ENCODE measurements at places on chromosomes 1 and 21.

DNA sequence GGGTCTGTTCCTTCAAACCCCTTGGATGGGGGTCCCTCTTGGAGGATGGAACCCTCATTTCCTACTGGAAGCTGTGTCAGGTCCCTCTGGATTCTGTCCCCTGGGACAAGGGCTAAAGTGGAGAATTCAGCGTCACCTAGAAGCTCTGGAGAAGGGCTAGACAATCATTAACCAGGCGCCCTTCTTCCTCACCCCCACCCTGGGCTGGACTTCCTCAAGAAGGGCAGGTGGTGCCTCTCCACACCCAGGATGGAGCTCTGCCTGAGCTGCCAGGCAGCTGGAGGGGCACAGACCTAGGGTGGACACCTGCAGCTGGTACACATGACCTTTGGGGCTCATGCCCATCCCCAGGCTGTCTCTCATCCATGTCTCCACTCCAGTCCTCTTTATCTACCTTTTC lies 3.6 kb downstream of the CELF3 start:
- DNase-seq: no peak

- DNase-seq: no peak
Measured at GRCh38 chr21:39010629-39011404, 172.4 kb downstream of the PSMG1 start.

DNA sequence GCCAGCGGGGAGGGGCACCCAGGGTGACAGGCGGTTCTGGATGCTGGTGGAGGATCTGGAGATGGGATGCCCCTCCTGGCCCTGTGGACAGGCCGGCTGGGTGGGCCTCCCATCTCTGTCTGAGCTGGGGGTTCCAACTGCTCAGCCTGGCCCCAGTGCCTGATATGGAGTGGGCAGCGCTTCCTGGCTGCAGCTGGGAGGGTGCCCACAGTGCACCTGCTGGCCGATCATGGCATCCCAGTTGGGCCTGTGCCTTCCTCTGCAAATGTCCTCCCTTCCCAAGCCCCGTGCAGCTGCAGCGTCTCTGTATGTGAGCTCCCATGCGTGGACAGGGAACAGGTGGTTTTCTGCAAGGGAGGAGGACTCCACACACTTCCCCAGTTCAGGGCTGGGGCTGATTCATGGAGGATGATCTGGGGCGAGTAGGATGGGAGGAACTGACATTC lies 2.1 kb downstream of the PFKL start:
- DNase-seq: no peak

GRCh38 chr1:85935234-85935633 lies 221.3 kb downstream of the COL24A1 start:
- DNase-seq: no peak

GRCh38 chr21:29626801-29627470 lies 312.9 kb downstream of the GRIK1 start:
- no peak for DNase-seq

GRCh38 chr1:226034482-226034881 lies 28.0 kb upstream of the H3-3A start:
- DNase-seq: no peak

DNA sequence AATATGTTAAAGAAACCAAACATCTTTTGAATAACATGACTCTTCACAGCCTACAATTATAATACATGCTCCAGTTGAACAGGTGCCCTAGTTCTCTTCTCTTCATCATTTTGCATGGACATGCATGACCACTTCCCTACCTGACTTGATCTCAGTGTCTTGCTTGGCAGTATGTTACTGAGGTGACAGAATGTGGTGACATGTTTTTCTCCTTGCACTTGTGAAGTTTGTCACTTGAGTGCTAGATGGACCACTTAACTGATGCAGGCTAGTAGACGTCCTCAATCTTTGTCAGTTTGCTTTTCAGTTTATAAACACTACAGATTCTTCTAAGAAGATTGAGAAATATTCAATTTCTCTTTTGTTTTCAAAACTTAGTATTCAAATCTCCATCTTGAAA lies 10.1 kb upstream of the KRTAP13-2 start:
- no peak for DNase-seq

DNA sequence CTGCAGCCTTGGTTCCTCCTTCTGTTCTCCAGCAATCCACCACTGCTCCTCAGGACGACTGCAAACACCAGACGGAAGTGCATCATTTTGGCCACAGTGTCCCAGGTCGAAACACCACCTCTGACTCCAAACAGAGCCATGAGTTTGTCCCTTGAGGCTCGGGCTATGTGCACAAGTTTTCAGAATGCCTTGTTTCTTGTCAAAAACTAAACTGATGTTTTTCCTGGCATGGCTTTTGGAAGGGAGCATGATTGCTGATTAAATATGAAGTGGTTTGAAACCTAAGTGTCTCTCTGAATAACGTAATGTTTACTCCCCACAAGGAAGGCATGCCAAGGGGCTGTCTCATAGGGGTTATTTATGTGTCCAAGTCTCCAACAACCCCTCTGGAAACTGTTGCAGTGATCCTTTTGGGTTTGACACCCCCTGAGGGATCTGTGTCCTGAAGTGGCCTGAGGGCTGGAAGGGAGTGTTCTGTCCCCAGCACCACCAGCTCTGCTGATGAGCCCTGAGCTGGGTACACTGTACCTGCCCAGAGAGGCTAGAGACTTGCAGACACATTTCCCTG lies 132.7 kb downstream of the PLPP3 start:
- DNase-seq: no peak

DNA sequence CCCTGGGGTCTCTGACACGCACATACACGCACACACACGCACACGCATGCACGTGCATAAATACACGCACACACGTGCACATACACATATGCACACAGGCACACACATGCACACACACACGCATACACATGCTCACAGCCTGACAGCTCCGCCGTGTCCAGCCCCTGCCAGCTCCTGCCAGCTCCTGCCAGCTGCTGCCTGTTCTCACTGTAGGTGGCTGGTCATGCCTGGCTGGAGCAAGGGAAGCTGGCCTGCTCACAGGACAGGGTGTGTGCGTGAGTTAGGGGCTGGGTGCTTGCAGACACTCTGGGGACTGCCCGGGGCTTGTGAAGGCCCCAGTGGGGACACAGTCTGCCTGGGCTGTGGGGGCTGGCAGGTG lies 4.9 kb downstream of the PLCH2 start:
- DNase-seq: peak; percentile 73

DNA sequence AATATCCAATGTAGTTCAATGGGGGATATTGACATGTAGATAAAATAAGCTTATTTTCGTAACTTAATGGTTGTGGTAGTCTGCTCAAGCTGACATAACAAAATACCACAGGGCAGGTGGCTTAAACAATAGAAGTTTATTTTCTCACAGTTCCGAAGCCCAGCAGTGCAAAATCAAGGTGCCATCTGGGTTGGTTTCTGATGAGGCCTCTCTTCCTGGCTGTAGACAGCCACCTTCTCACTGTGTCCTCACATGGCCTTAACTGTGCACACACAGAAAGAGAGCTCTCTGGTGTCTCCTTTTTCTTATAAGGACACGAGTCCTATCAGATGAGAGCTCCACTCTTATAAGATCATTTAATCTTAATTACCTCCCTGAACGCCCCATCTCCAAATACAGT lies 64.8 kb upstream of the IPO9 start:
- no peak for DNase-seq

GRCh38 chr1:57300186-57300585 lies 123.7 kb downstream of the DAB1 start:
- no peak for DNase-seq

DNA sequence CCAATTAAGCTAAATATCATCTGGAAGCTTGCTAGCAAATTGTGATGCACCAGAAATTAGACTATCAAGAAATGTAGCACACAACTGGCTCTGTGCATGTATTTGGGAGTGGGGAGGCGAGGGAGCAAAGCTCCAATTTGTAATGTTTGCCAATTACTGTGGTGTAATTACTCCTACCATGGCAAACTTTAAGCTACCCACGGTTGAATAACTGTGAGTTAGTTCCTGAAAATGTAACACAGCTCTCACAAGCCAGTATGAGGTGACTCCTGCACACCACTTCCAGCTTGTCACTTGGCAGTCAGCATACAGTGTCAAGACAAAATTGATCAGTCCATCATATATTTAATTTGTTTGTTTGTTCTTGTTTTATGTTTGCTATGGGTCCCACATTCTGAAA lies 141.2 kb downstream of the TM2D1 start:
- no peak for DNase-seq

DNA sequence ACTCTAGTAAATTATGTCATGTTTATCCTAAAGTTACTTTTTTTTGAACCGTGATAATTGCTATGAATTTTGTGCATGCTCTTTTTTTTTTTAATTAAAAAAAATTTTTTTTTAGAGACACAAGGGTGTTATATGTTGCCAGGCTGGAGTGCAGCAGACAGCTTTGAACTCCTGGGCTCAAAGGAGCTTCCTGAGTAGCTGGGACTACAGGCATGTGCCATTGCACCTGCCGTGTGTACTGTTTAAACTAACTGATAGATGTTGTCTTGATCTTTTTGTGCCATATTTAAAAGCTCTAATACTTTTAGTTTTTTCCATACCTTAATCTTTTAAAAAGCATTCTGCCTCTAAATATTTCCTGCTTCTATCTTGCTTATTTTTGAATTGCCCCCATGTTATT lies 60.7 kb downstream of the KIF1B start:
- no peak for DNase-seq

DNA sequence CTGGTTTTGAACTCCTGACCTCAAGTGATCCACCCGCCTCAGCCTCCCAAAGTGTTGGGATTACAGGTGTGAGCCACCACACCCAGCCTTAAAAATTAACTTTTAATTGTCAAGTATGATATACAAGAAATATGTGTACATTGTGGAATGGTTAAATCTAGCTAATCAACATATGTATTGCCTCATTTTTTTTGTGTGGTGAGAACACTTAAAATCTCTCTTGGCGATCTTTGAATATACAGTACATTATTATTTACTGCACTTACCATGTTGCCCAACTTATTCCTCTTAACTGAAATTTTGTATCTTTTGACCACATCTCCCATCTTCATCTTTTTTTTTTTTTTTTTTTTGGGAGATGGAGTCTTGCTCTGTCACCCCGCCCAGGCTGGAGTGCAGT lies 23.3 kb downstream of the THRAP3 start:
- DNase-seq: no peak

- no peak for DNase-seq
Measured at GRCh38 chr1:234331507-234331906, 41.7 kb upstream of the COA6 start.

GRCh38 chr1:47407481-47407880 lies 8.6 kb upstream of the FOXE3 start:
- no peak for DNase-seq

GRCh38 chr1:227734546-227734855 lies 601 bp downstream of the JMJD4 start:
- no peak for DNase-seq

- no peak for DNase-seq
Measured at GRCh38 chr21:46469275-46469674, 10.6 kb downstream of the DIP2A start.

GRCh38 chr1:48853006-48853405 lies 76.3 kb upstream of the BEND5 start:
- no peak for DNase-seq

GRCh38 chr1:110538921-110539320 lies 19.9 kb upstream of the KCNA10 start:
- no peak for DNase-seq
